Non-pigmented ciliary epithelial cell (primary cell): ENCODE measurements at places on chromosomes 5 and 9.

DNA sequence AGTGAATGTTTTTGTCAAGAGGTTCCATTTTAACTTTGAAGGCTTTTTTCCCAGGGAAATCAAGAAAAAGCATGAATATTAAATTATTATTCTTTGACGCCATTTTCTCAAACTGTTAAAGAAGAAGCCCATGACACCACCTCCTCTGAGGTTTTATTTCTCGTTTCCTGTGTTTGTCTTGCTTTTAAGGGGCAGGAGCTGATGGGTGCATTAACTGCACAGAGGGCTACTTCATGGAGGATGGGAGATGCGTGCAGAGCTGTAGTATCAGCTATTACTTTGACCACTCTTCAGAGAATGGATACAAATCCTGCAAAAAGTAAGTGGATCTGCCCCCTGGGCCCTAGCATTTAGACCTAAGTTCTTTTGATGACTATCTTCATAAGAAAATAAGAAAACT lies 205.3 kb downstream of the RFK start:
- DNase-seq = no peak

- no peak for DNase-seq
Measured at GRCh38 chr9:110110154-110110553, 97.8 kb downstream of the C9orf152 start.

DNA sequence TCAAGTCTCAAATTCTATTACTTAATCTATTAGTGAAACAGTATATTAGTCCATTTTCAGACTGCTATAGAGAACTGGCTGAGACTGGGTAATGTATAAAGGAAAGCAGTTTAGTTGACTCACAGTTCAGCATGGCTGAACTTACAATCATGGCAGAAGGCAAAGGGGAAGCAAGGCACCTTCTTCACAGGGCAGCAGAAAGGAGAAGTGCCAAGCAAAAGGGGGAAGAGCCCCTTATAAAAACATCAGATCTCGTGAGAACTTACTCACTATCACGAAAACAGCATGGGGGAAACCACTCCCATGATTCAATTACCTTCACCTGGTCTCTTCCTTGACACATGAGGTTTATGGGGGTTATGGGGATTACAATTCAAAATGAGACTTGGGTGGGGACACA lies 67.9 kb upstream of the CHSY3 start:
- DNase-seq = no peak

DNA sequence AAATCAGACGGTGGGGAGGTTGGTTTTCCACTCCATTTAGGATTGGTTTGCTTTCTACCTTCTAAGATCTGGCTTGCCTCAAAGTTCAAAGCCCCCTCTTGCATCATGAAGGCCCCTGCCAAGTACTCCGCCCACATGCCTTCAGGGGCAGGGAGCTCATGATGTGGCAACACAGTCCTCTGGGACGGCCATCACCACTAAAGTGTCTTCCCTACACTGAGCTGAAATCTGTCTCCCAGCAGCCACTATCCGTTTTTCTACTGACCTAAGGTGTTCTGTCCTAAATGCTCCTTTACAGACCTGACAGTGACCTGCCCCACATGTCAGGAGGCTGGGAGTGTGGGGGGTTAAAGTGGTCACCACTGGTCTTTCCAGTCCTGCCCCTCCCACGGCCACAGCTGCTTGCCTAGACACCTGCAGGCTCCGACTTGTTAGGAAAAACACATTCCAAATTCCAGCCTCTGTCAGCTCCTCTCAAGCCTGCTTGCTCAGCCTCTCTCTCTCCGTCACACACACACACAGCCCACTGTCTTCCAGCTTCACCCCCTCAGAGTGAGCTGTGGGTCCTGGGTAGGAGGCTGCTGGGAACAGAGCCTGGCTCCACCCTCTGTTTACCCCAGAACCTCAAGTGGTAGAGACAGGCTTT lies 44.9 kb downstream of the SHB start:
- no peak for DNase-seq

DNA sequence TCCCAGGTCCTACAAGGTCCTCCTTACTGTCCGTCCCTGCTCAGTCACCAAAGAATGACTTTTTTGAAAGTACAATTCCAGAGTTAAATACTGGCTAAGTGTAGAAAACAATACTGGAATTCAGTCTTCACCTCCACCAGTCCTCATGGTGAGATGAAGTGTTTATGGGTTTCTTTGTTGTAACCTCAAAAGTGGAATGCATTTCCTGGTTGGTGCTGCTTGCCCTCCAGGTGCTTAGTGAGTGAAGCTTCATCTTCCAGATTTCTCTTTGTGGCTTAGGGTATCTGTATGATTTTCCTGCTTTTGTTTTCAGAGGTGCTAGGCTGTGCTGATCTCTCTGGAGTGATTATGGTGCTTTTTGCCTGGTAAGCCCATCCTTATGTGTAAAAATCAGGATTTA lies 49.4 kb upstream of the DHFR start:
- no peak for DNase-seq

- no peak for DNase-seq
Measured at GRCh38 chr9:134929193-134930158, 11.8 kb upstream of the FCN1 start.

GRCh38 chr9:110928599-110928998 lies 109.7 kb downstream of the LPAR1 start:
- no peak for DNase-seq

DNA sequence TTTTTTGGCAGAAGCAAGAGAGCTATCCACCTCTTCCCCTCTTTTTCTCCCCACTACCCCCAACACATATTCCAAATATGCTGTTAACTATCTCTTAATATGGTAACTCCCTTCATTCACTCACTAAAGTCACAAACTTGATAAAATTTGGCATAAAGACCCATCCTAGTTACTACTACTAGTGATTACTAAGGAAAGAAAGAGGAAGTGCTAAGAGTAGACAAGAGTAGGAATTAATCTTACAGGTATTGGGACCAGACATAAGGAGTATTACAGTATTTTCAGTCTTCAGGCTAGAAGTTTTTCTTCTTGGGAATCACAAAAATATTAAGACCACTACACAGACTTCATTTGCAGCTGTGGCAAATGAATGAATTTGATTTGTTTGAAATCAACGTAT lies 2.2 kb downstream of the ADAMTS6 start:
- no peak for DNase-seq

DNA sequence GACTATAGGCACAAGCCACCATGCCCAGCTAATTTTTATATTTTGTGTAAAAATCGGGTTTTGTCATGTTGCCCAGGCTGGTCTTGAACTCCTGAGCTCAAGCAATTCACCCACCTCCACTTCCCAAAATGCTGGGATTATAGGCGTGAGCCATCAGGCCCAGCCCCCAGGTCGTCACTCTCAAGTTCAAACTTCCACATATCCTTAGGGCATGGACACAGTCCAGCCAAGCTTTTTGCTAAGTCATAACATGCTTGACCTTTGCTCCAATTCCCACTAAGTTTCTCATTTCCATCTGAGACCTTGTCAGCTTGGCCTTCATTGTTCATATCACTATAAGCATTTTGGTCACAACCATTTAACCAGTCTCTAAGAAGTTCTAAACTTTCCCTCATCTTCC lies 43.9 kb upstream of the ARAP3 start:
- DNase-seq = no peak

DNA sequence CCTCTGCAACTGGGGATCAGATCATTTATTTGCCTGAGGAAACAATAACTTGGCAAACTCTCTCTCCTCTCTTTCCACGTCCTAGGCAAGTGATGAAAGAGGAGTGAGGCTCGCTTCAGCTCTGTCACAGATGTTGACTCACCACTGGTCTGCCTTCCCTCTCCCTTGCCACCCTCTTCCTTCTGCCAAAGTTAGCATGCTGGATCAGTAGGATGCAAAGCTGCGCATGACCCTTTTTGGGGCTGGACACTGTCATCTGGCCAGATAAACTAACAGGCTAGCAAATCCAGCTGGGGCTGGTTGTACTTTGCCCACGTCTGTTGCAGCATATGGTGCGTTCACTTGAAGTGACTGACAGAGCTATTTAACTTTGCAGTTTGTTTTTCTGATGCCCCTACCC lies 36.2 kb upstream of the SMARCA2 start:
- peak; percentile 4 for DNase-seq

- DNase-seq = no peak
Measured at GRCh38 chr9:72039532-72039931, 20.9 kb downstream of the C9orf57 start.
